Pancreas (tissue), 10 donors: ENCODE measurements at places on chromosomes 12 and 14. TPM values are rescaled to one million over a fixed set of nuclear protein-coding genes. Genes with fewer than 3 reads are reported as not detected.

DNA sequence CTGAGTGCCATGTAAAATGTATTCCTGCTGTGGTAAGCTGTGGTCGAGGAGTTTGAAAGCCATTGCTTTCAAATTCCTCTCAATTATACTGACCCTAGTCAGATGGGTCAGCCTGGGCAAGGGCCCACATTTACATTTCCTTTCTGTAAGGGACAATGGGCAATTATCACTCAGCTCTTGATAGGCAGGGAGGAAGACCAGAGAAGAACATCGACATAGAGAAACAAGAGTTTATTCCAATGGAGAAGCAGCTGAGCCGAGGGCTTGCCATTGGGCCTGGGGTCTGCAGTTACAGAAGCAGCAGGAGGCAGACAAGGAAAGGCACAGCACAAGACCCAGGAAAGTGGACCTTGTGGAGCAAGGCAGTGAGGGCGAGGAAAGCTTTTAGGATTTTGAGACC lies 9.7 kb downstream of the NRIP2 start:
- no peaks in the 10 kb centered on the region for H3K27me3 ChIP-seq
- DNase-seq, result no peak
- no peak overlapping the region for H3K27ac ChIP-seq
- H3K4me1 ChIP-seq, result no peaks in the 10 kb centered on the region

GRCh38 chr12:54407183-54407905 lies 11.7 kb downstream of the ITGA5 start:
- no peaks in the 10 kb centered on the region for H3K27me3 ChIP-seq
- no peaks in the 10 kb centered on the region for H3K4me1 ChIP-seq
- no peak overlapping the region for H3K27ac ChIP-seq
- no peak for DNase-seq
- H3K4me3 ChIP-seq, result no peak overlapping the region

Gene RPS6KA5
- total RNA-seq, result 3.5 TPM

Gene NPAS3
- 2.8 TPM for total RNA-seq

- H3K27ac ChIP-seq, result no peak overlapping the region
- H3K4me1 ChIP-seq, result no peaks in the 10 kb centered on the region
- no peaks in the 10 kb centered on the region for H3K27me3 ChIP-seq
Observed at GRCh38 chr14:51600658-51601057, 51.1 kb upstream of the FRMD6 start.

GRCh38 chr12:62282057-62282774 lies 22.0 kb downstream of the USP15 start:
- H3K27ac ChIP-seq, result no peak overlapping the region
- H3K4me1 ChIP-seq, result peaks cover 15% of the 10 kb centered on the region
- H3K27me3 ChIP-seq, result no peaks in the 10 kb centered on the region
- H3K4me3 ChIP-seq, result no peak overlapping the region
- DNase-seq, result no peak

DNA sequence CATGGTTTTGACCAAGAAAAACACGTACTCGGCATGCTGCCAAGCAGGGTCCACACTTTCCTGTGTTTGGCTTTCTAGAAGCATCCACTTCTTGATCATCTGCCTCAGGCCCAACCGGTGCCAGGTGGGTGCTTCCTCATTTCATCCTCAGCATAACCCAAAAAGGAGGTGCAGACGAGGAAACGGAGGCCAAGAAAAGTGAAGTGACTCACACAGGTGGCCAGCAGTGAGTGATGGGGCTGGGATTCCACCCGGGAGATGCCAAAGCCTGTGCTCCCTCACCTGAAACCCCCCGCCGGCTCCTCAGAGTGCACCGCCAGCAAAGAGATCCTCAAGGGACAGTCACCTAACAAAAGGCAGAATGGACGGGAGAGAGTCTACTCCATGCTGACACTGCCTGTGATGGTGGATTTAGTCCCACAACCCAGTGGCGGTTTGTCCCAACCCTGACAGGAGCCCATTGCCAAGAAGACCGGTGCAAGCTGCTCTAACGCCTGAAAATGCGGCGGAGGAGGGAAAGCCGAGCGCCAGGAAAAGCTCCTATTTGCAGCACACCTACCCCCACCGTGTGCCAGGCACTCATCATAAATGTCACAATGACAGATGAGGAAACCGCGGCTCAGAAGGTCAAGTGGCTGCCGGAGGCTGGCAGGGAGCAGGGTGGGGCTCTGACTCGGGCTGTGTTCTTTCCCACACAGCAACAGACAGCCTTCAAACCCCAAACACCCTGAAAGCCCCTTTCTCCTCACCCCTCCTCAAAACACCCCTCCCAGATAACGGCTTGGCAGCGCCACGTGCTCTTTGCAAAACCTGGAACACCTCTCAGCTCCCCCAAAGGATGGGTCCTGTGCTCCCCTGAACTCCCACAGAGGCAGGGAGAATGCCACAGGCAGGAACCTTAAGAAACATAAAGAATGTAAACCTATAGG lies 18.8 kb downstream of the BCL11B start:
- DNase-seq, result no peak
- no peaks in the 10 kb centered on the region for H3K4me1 ChIP-seq
- no peaks in the 10 kb centered on the region for H3K27me3 ChIP-seq
- H3K36me3 ChIP-seq, result no peaks in the 10 kb centered on the region
- H3K27ac ChIP-seq, result no peak overlapping the region
- no peak overlapping the region for H3K4me3 ChIP-seq

Gene RNFT2
- total RNA-seq, result 0.51 TPM

DNA sequence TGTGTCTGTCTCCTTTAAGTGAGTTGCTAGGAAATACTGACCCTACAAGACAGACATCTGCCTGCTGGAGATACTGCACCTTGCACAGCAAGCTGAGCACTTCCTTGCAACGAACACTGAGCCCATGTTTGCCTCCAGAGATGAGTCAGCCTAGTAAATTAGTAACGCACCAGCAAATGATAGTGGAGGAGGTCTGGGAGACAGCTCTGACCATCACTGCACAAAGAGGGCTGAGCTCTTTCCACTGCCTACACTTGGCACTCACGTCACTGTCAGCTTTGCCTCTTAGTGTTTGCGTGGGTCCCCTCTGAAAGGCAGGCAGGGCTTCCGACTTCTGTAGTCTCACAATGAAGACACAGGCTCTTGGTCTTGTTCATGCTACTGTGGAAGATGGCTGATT lies 109.0 kb downstream of the APAF1 start:
- H3K4me1 ChIP-seq, result no peaks in the 10 kb centered on the region
- H3K27me3 ChIP-seq, result no peaks in the 10 kb centered on the region

Gene MMP17
- 2.9 TPM for total RNA-seq

GRCh38 chr14:49954171-49954631 lies 61.3 kb downstream of the ARF6 start:
- H3K36me3 ChIP-seq, result no peaks in the 10 kb centered on the region
- H3K4me3 ChIP-seq, result no peak overlapping the region
- H3K27me3 ChIP-seq, result no peaks in the 10 kb centered on the region
- H3K27ac ChIP-seq, result no peak overlapping the region
- H3K4me1 ChIP-seq, result peaks cover 5% of the 10 kb centered on the region

GRCh38 chr12:32089156-32089555 lies 17.5 kb upstream of the BICD1 start:
- H3K36me3 ChIP-seq, result no peaks in the 10 kb centered on the region
- DNase-seq, result no peak
- no peaks in the 10 kb centered on the region for H3K4me1 ChIP-seq
- no peak overlapping the region for H3K4me3 ChIP-seq
- H3K27me3 ChIP-seq, result no peaks in the 10 kb centered on the region

DNA sequence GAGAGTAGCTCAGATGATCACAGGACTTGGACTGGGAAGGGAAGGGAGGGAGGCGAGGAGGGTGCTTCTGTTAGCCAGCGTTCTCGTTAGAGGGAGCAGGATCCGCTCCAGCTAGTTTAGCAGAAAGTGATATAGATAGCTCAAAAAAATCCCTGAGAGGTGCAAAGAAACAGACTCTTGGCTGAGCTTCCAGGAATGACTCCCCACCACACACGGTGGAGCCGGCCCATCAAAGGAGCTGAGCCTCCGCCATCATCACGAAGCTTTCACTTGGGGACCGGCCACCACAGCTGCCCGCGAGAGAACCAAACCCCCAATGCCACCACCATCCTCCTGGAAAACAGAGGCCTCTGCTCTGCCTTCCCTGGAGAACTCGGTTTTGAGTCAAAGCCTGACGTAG lies 124.6 kb upstream of the BCL2L14 start:
- H3K36me3 ChIP-seq, result no peaks in the 10 kb centered on the region
- H3K4me1 ChIP-seq, result no peaks in the 10 kb centered on the region
- DNase-seq, result no peak
- no peaks in the 10 kb centered on the region for H3K27me3 ChIP-seq

DNA sequence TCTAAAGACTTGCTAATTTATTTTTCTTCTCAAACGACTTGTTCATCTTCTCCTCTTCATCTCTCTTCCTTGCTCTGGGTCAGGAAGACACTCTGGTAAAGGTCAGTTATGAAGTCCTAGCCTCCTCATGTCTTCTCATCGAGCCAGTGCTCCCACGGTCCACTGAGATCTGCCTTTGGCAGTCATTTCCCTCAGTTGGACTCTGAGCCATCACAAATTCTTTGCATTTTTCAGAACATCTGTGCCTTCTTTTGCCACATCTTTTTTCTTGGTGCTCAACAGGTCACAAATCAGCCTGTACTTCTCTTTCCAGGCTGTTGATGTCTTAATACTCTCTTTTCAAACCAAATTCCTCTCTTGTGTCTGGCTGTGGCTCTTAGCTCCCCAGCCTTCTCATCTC lies 49.7 kb downstream of the IGF1 start:
- no peak for DNase-seq
- no peak overlapping the region for H3K4me3 ChIP-seq
- H3K27ac ChIP-seq, result no peak overlapping the region
- H3K27me3 ChIP-seq, result no peaks in the 10 kb centered on the region

- no peak overlapping the region for H3K4me3 ChIP-seq
- H3K4me1 ChIP-seq, result peaks cover 4% of the 10 kb centered on the region
- DNase-seq, result no peak
- H3K27me3 ChIP-seq, result no peaks in the 10 kb centered on the region
- no peak overlapping the region for H3K27ac ChIP-seq
- H3K36me3 ChIP-seq, result no peaks in the 10 kb centered on the region
Observed at GRCh38 chr12:457676-458075, 2.1 kb upstream of the B4GALNT3 start.

Gene KITLG
- total RNA-seq, result 14.3 TPM
